ENCODE measurements at places on chromosomes 1 and 21.

DNA sequence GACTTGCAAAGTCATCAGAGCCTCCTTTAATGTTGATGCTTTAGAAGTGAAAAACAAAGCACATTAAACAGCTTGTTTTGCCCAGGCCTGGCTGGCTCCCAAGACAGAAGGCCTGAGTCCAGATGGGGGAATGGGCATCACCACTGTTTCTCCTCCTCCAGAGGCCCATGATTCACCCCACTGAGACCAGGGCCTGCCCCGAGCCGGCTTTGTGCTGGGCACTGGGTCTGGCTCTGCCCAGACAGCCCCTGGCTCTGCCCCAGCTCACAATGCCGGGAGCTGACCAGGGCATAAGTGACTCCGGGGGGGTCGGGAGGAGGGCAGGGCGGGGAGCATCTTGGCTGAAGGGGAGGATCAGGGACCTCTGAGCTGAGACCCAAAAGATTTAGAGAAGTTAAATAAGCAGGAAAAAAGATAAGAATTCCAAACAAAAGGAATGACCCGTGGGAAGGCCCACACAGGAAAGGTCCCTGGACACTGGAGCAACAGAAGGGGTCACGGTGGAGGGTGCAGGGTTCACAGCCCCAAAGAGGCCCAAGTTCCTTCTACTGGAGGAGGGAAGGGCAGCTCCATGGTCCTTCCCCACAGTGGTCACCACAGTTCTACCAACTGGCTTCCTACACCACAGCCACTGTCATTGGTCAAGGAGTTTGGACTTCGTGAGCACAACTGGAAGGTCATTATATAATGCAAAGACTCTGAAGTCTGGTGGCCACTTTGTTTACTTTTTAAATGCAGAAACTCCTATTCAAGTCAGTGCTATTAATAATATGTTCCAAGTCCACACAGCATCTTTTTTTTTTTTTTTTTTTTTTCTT, 5.5 kb downstream of the C2CD2 start:
- DNase-seq: no peak
- H3K27me3 ChIP-seq: peaks cover 9% of the 10 kb centered on the region
- H3K4me1 ChIP-seq: peaks cover 5% of the 10 kb centered on the region
- H3K36me3 ChIP-seq: no peaks in the 10 kb centered on the region
- H3K27ac ChIP-seq: no peak overlapping the region
- no peak overlapping the region for H3K4me3 ChIP-seq

DNA sequence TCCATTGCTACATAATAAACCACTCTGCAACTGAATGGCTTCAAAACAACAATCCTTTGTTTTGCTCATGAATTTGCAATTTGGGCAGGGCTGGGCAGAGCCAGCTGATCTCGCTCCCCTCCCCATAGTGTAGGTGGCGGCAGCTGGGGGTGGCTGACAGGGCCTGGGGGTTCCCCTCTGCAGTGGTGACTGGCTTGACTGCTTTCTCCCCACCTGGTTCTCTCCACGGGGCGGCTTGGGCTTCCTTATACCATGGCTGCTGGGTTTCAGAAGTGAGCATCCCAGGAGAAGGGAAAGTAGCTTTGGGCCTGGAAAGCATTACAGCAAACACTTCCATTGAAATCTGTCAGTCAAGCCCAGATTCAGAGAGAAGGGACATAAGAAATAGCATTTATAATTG, 129.7 kb upstream of the ZBTB40 start:
- H3K4me1 ChIP-seq: no peaks in the 10 kb centered on the region
- no peak overlapping the region for H3K27ac ChIP-seq
- H3K27me3 ChIP-seq: no peaks in the 10 kb centered on the region
- DNase-seq: no peak

GRCh38 chr1:19525607-19526545, 40.5 kb upstream of the CAPZB start:
- H3K27ac ChIP-seq: no peak overlapping the region
- no peaks in the 10 kb centered on the region for H3K4me1 ChIP-seq
- H3K4me3 ChIP-seq: no peak overlapping the region
- H3K27me3 ChIP-seq: no peaks in the 10 kb centered on the region

DNA sequence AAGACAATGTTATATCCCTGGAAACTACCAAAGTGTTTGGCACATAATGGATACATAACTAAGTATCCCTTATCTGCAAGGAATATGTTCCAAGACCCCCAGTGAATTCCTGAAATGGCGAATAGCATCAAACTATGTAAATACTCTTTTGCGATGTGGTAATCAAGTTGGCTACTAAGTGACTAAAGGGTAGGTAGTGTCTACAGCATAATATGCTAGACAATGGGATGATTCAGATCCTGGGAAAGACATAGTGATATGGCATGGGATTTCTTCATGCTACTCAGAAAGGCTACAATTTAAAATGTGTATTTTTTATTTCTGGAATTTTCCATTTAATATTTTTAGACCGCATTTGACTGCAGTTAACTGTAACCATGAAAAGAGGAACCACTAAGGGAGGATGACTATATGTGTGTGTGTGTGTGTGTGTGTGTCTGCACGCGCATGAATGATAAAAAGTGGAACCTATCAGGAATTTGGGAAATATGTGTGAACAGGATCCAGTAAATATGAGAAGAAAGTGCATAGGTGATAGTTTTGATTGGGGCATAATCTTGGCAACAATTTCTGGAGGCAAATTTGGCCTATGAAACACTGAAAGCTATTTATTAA, 1899.9 kb downstream of the NCAM2 start:
- DNase-seq: no peak
- no peaks in the 10 kb centered on the region for H3K4me1 ChIP-seq
- H3K36me3 ChIP-seq: no peaks in the 10 kb centered on the region
- no peak overlapping the region for H3K4me3 ChIP-seq

DNA sequence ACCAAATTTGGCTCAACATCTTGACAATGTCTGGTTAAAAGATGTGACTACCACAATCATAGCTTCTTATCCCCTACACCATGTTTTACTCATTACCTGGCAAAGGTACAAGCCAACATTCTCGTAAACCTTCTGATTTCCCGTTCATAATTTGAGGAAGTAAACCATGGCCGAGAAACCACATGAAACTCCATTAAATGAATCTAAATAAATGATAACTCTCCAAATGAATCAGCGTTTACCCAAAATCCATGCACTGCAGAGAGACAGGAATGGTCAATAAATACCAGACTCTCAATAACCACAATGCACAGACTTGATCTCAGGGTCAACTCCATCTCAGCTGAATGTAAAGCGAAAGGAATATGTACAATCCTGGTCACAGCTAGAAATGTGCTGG, 125.2 kb downstream of the TYW3 start:
- no peaks in the 10 kb centered on the region for H3K36me3 ChIP-seq
- no peaks in the 10 kb centered on the region for H3K4me1 ChIP-seq
- DNase-seq: no peak
- no peak overlapping the region for H3K4me3 ChIP-seq
- no peaks in the 10 kb centered on the region for H3K27me3 ChIP-seq

GRCh38 chr1:53532377-53532776, 73.2 kb downstream of the DMRTB1 start:
- H3K36me3 ChIP-seq: no peaks in the 10 kb centered on the region
- DNase-seq: no peak
- H3K4me1 ChIP-seq: no peaks in the 10 kb centered on the region

GRCh38 chr1:99645699-99646531, at the start of gene PALMD:
PALMD (plus strand) TSS chr1:99646113; CDS start chr1:99646318, 205 bp downstream.
- no peak for DNase-seq
- H3K27me3 ChIP-seq: no peaks in the 10 kb centered on the region
- H3K27ac ChIP-seq: no peak within 1 kb of the TSS
- H3K4me3 ChIP-seq: no peak within 1 kb of the TSS
- H3K4me1 ChIP-seq: no peaks in the 10 kb centered on the region

DNA sequence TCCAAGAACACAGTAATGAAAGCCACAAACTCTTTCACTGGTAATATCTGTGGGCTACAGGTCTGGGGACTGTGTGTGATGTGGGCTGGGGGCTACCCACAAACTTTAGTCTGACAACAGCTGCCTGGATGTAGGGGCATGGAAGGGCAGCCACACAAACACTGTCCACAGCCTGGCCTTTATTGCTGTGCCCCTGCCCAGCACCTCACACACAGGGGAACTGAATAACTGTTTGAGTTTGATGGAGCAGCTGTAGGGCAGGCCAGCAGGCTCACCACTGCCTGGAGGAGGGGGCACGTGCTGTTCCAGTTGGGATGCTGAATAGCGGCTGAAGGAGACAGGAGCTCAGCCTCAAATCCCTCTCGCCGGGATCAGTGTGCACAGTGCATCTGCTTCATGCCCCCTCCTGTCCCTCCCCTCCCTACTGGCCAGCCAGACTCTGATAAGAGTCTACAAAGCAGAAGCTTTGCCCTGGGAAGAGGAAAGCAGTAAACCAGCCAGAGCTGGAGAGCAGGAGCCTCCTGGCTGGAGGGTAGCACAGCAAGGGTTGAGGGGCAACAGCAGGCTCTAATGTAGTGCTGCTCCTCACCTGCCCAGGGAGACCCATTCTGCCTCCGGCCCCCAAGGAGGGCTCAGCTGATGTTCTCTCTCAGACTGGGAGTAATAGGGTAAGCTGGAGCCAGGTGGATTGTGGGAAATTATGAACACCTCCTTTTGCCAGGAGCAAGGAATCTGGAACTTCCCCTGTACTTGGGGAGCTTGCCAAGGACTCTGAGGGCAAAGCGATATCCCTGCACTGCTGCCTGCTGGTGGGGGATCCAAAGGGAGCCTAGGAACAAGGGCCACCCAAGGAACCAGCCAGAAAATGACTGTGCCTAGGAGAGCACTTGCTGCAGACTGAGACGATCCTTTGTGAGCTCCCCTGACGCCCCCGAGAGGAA, 70.2 kb upstream of the GOLT1A start:
- H3K4me3 ChIP-seq: no peak overlapping the region
- H3K27me3 ChIP-seq: peaks cover 5% of the 10 kb centered on the region
- DNase-seq: no peak

DNA sequence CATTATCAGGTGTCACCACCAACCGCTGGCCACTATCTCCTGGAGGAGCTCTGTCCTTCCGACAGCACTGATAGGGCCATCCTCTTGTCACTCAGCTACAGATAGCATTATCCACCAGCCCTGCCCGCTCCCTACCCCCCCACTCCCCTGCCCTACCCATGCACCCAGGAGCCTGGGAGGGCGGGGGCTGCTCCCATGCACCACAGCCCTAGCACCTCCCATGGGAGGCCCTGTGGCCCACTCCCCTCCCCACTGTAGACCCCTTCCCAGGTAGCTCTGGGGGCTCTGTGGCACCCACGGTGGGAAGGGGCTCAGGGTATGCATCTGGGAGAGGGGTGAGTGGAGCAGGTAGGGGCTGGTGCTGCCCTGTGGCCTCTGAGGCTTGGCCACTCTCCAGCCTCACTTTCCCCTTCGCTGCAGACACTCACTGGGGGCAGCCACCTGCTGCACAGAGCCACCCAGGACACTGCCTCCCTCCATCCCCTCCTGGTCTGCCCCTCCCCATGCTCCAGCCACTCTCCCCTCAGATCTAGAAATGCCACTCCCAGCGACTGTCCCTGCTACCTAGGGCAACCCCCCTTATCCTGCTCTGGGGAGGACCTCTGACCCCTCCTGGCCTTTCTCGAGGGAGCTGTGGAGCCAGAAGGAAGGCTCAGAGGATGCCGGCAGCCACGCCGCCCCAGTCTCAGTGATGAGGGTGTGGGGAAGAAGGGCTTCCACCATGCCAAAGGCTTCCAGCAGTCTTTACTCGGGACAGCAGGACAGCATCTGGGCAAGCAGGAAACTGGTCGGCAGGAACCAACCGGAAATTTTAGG, 58.5 kb downstream of the WNT9A start:
- no peak overlapping the region for H3K4me3 ChIP-seq
- DNase-seq: no peak
- peaks cover 54% of the 10 kb centered on the region for H3K4me1 ChIP-seq

- H3K4me3 ChIP-seq: no peak overlapping the region
- no peaks in the 10 kb centered on the region for H3K36me3 ChIP-seq
- no peak overlapping the region for H3K27ac ChIP-seq
- no peaks in the 10 kb centered on the region for H3K4me1 ChIP-seq
- DNase-seq: no peak
These were observed 31.6 kb upstream of the UBE2U start for GRCh38 chr1:64171797-64172281.

- peaks cover 2% of the 10 kb centered on the region for H3K27me3 ChIP-seq
- no peak for DNase-seq
- no peaks in the 10 kb centered on the region for H3K36me3 ChIP-seq
- no peak overlapping the region for H3K27ac ChIP-seq
- H3K4me1 ChIP-seq: peaks cover 11% of the 10 kb centered on the region
These were observed 5.2 kb upstream of the GPR161 start for GRCh38 chr1:168141871-168142385.

GRCh38 chr1:94801919-94802546, 18.1 kb upstream of the SLC44A3 start:
- no peak for DNase-seq
- no peaks in the 10 kb centered on the region for H3K36me3 ChIP-seq
- no peak overlapping the region for H3K27ac ChIP-seq

DNA sequence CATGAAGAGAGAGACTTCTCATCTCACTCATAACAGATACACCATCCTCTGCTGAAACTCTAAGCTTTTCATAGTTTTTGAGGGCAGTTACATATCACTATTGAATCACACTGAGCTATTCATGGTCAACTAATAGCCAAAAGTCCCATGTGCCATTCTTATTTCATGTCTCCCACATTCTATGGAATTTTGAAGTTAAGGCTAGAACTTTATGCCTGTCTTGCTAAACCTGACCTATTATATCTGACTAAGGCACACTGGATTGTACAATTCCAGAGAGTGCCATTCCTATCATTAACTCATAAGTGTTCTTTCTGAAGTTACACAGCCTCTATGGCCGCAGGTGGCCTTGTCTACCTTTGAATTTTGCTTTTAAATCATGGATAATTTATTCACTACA, 254.3 kb downstream of the PTPRC start:
- H3K4me3 ChIP-seq: no peak overlapping the region
- no peaks in the 10 kb centered on the region for H3K27me3 ChIP-seq
- no peaks in the 10 kb centered on the region for H3K36me3 ChIP-seq
- no peak for DNase-seq

- H3K27ac ChIP-seq: no peak overlapping the region
- H3K4me3 ChIP-seq: no peak overlapping the region
- H3K36me3 ChIP-seq: no peaks in the 10 kb centered on the region
- no peak for DNase-seq
- no peaks in the 10 kb centered on the region for H3K27me3 ChIP-seq
These were observed 261.3 kb downstream of the ST6GALNAC3 start for GRCh38 chr1:76335882-76336281.

DNA sequence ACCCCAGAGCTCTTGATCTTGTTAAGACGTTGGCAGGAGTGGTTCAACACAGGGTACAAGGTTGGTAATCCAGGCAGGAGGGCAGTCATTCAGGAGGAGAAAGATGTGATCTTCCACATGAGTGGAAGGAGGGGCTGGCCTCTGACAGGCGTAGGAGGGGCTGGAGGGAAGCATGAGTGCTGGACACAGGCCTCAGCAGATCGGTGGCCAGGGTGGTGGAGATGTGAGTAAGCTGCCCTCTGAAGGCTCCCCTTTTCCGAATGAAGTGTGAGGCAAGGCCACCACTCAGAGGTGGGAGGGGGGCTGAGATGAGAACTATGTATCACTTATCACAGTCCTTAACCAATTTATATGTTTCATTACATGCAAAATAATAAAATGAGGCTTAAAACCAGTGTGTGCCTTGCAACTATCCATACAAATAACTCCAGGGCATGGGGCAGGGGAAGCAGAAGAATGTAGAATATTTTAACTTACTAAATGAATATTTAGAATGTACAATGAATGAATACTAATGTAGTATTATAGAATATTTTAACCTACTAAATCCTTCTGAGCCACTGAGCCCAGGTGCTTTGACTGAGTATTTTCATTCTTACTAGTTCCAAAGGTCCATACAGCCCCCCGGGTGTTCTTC, 103.5 kb upstream of the TLR5 start:
- no peak overlapping the region for H3K4me3 ChIP-seq
- no peak overlapping the region for H3K27ac ChIP-seq
- no peak for DNase-seq
- no peaks in the 10 kb centered on the region for H3K27me3 ChIP-seq

All from CD4-positive, alpha-beta T cell (primary cell).